Stimulated activated CD4-positive, alpha-beta T cell treated with anti-CD3 and anti-CD28 coated beads, Interleukin-4, amount 100 ng/mL, for 24 hours (primary cell): ENCODE measurements at places on chromosomes 12 and 14.

GRCh38 chr14:89498878-89499277 lies 81.8 kb upstream of the FOXN3 start:
- no peak for DNase-seq

- no peak for DNase-seq
Measured at GRCh38 chr12:86170051-86170450, 86.1 kb downstream of the MGAT4C start.

- DNase-seq, result no peak
Measured at GRCh38 chr14:95157048-95157326, 342 bp downstream of the DICER1 start.

DNA sequence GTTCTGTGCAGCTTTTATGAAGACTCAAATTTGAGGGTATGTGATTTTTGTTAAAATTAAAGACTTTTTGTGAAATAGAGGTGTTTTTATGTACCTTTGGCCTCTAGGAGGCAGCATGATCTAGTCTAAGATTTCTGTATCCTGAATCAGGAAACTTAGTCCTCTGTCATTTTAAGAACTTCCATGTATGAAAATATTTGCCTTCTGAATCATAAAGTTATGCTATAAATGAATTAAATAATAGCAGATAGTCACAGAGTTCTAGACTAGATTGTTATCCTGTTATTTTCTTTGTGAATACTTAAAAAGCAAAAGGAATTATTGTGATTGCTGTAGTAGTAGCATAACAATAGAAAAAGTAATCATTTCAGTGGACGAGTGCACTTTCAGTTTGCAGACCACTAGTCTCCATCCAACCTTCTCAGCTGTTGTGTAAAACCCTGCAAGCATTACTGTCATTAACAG lies 56.3 kb downstream of the FGD4 start:
- no peak for DNase-seq

DNA sequence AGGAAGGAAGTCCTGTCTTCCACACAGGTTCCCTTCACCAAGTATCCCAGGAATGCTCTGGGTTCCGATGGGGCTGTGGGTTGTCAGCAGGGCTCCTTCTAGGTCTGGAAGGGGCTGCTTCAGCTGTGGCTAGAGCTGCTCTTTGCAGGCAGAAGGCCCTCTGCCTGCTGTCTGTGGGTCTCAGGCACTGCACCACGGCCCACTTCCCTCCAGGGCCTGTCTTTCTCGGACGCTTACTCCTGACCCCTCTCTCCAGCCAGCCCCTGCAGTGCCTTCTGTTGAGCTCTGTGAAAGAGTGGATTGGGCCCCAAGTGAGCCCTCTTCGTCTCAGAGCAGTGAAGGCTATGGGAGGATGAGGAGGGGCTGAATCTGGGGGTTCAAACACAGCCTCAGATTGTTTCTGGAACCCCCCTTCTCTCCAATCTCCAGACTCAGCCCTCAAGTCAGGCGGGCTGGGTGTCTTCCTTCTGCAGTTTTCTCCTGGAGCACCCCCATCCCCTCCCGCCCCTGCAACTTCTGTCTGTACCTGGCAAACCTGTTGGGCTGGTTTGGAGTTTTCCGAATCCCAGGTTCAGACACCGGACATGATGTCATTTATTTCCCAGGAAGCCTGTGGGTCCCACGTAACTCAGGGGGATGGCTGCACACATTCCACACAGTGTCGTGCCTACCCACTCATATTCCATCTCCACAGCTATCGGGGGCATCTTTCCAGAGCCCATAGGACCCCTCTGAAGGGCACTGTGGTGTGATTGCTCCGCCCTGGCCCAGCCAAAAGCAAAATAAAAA lies 24.9 kb upstream of the SPPL3 start:
- DNase-seq, result no peak

DNA sequence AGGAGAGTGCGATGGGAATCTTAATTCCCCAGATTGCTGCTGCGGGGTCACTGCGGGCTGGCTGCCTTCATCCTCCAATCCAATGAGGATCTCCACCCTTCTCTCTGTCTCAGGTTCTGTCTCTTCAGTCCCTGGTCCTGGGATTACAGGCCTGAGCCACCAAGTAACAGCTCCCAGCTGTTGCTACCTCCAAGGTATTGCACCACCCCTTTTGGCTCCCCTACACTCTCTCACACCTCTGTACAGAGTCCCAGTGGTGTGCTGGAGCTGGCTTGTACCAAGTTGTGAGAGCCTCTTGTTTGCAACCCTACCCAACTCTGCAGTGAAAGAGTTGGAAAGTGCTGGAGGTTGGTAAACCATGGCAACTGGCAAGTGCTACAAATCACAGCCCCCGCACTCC lies 10.0 kb upstream of the RILPL1 start:
- no peak for DNase-seq
